NCI-H1417 (cell line): ENCODE measurements at places on chromosomes 4 and X.
A peak's percentile ranks its signal among the peaks of the same experiment; 100 is the strongest.

DNA sequence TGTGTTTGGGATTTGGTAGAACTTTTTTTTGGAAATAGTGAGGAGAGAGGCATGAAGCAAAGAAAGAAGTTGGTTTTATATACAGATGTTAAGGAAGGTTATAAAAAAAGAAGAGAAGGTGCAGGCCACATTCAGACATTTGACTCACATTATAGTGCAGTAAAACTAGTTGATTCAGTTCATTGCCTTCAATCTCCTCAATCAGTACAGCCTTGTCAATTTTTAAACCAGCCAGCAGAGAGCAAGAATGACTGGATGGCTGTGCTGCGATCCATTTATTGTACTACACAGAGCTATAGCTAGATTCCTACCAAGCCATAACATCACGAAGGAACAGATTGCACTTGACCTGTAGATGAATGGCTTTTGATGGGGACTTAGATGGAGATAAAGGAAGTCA, 79.7 kb upstream of the LSM6 start:
- DNase-seq: no peak

DNA sequence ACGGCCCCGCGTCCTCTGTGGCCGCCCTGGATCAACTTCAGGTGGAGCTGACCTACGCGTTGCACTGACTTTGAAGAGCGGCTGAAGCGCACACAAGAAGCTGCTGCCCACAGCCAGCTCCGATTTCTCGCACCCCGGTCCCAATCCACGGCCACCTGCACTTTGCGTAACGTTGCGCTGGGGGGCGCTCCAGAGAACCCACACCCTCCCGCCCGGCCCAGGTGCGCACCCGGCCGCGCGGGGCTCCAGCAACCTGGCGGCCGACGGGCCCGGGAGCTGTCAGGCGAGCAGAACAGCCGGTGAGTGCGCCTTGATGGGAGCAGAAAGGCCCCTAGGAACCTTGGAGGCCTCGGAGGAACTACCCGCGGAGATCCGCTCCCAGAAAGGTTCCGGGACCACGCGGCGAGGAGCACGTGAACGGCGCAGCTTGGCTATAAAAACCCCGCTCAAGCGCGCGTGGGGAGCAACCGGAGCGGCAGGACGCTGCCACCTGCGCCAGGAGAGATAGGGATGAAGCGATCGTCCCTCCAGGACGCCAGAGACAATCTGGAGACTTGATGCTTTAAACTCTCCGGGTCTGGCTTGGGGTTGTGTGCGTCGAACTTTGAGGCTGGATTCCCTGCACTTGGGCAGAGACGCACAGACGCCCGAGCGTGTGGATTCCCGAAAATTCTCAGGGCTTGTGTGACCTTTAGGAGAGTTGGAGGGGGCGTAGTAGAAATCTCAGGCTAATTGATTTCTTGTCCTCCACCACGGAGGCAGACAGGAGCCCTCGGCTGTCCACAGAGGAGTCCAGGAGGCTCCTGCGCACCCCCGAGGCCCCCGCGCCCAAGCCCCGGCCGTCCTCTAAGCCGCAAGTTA, 591 bp upstream of the NWD2 start:
- DNase-seq: peak; percentile 66

DNA sequence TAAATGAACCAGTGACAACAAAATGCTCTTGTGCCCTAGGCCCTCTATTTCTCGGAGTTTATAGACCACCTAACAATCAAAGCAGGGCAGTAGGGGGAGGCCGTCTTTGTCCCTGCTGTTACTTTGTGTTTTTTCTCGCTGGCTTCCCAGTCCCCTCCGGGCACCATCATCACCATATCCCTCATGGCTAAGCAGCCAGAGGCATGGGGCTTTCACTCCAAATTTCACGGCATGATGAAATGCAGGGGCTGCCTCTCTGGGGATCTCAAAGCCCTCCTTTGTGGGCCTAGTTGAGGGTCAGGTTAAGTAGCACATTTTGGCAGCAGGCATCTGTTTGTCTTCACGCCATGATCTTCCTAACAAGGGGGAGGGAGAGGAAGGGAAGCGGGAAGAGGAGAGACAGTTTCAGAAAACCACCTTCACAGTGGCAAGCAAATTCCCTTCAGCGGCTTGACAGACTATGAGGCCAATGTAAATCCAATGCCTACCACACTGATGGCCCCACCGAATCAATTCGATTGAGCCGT, 91.9 kb downstream of the ANOS1 start:
- DNase-seq: no peak

DNA sequence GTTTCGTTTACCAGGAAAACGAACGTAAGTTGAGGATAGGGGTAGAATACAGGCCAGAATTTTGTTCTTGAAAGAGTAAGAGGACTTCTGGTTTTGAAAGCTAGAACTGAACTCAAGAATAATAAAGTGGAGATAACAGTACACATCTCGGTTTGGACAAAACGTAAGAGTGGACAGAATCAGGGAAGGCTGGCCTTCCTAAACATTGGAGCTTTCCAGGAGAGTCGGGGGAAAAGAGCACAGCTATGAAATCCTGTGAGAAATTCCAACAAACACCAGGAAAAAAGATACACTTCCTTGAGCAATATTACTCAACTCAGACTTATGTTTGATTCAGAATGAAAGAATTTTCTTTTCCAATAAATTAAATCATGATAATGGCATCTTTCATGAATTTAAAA, 1.2 kb downstream of the CTSO start:
- no peak for DNase-seq

DNA sequence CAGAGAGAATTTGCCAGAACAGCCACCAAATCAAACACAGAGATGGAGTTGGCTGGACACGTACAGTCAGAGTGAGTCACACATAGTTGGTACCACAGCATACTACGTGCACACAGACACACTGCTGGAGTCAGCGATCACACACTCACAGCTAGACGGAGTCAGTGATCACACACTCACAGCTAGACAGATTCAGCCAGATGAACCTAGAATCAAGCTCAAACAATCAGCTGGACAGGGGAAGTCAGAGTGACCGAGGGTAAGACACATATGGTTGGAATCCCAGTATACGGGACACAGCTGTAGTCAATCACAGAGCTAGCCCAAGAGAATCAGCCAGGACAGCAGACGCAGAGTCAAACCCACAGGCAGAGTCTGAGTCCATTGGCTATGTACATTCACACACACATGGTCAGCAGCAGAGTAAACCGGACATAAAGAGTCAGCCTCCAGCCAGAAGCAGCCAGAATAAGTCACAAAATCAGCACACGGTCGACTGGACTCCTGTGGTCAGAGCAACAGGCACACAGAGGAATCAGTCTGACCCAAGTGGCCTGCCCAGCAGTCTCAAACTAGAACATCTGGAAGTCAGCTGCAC, 4.6 kb downstream of the SLC38A5 start:
- DNase-seq: no peak

GRCh38 chr4:75099321-75099720, 166.4 kb downstream of the PARM1 start:
- DNase-seq: peak; percentile 23

- DNase-seq: no peak
These were observed 32.3 kb downstream of the AFF1 start for GRCh38 chr4:86967073-86967472.

- DNase-seq: peak; percentile 67
These were observed 144.8 kb upstream of the TTC29 start for GRCh38 chr4:147090486-147090885.

DNA sequence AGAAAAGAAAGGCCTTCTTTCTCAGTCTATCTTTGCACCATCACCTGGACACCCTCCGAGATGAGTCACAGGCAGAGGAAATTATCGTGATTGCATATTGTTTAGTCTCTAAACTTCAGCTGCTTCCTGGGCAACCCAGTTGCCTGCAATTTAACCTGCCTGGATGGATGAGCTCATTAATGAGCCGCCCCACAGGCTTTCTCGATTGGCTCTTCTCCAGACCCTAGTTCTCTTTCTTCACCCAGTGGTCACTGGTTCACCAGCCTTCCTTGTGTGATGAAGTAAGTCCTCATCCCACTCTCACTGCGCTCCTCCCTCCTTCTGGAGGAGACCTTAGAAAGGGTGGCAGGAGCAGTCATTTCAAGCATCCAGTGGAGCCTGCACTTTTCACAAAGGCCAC, 94.4 kb downstream of the SOWAHB start:
- no peak for DNase-seq

- DNase-seq: no peak
These were observed 55.6 kb downstream of the TXK start for GRCh38 chr4:48078425-48078824.

DNA sequence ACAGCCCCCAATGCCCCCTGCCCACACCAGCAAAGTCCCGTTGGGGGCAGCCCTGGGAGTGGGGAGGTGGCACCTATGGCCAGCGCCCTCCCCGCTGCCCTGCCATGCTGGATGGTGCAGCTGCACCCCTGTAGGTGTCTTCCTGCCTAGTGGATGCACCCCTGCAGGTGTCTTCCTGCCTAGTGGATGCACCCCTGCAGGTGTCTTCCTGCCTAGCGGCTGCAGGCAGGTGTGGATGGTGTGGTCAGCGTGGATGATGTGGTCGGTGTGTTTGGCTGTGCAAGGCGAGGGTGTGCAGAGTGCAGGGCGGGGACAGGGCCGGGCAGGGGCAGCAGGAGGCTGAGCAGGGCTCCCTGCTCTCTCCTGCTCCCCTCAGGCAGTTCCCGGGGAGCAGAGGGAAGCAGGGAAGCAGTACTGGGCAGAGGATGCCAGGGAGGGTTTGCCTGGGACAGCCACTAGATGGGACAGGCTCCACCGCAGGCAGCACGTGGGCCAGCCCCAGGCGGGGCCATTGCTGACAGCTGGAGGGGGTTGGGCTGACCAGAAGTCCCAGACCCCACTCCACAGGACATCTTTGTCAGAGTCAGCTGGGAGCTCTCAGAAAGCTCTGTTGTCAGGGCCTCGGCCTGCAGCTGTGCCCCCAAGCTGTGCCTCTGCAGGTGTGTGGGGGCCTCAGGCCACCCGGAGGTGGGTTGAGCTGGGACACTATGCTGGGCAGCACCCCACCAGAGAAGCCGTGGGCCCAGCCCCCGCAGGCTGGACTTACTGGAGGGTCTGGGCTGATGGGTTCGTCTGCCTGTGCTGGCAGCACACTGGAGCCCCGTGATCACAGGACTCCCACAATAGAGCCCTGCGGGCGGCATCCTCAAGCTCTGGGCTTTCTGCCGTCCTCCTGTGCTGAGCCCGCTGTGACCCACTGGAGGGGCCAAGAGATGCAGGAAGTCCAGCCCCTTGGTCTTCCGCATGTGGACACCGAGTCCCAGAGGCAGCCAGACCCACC, 23.7 kb downstream of the DOK7 start:
- DNase-seq: peak; percentile 68

DNA sequence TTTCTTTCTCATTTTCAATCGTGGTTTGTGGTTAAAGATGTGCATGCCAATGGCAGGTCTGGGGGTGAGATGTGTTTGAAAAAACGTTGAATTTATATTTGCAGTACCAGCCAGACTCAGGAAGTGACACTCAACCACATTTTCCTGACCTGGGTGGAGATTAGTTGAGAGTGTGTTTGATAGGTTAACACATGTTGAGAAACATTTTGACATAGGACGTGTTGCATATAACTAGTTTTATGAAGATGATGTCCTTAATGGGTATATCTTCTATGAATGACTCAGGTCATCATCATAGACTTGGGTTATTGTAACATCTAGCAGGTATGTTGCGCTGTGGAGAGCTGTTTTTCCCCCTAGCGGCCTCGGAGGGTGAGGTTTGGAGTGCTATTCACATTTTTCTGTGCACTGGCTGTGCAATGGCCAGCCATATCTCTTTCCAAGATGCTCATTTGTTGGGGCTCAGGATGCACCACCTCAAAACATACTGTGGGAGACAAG, 21.7 kb upstream of the CD38 start:
- DNase-seq: no peak

DNA sequence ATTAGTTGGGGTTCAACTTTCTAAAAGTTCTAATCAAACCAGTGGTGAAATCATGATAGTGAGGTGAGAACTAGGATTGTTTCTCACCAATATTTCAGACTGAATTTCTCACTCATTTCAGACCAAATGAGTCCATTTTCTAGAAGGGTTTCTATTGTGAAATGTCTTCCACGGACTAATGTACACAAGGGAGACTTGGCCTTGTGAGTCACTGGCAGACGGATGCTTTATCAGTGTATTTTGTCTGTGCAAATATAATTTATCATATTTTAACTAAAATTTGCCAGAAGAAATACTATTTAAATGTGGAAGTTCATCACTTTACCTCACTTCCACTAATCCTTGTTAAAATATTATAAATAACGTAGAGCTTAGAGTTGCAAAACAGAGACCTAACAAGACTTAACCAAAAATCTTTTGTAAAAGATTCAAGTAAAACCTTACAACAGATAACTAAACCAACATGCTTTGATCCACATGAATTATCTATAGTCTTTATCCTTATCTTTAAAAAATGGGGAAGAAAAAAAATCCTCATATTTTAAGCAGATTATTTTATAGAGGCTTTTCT, 506.0 kb upstream of the FAM241A start:
- no peak for DNase-seq

GRCh38 chrX:43065978-43066377, 288.0 kb upstream of the PPP1R2C start:
- no peak for DNase-seq

GRCh38 chrX:133660281-133660680, 245.0 kb upstream of the GPC4 start:
- DNase-seq: no peak

DNA sequence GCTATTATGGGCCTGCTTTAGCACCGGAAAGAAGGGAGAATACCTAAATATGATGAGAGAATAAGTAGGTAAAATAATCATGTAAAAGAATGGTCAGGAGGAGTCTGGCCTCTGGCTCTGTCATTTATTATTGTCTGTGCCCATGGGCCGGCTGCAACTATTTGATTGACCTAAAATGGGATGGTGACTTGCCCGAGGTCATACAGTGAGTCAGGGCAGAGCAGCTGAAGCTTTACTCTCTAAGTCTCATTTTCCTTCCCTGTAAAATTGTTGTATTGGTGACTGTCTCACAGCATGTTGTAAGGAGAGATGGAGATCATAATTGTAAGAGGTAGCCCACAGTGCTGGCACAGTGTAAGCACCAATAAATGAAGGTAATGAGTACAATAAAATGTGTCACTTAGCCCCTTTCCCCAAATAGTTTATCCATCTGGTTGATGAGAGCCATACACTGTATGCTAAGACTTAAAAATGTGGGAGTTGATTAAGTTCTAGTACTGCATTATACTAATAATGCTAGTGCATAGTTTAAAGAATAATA, 39.6 kb downstream of the RUFY3 start:
- no peak for DNase-seq

- DNase-seq: no peak
These were observed 1.2 kb downstream of the CYBB start for GRCh38 chrX:37781081-37781480.

DNA sequence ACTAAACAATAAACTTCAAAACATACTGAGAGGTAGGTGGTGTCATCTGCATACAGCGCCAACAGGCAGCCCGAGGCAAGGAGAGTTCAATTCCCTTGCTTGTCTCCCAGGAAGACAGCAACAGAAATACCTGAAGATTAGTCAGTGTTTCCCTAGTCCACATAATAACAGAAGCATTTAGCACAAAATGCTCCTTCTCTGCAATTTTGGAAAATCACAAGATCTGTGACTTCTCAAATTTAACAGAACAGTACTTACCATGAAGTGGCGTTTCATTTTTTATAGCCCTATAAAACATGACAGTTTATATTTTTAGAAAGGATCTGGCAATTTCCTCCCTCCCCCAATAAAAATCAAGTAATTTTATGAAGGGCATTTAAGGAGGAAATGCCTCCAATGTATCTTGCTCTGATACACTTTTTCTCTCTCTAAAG, 67.1 kb upstream of the MYOZ2 start:
- no peak for DNase-seq

GRCh38 chrX:28312965-28313364, 274.3 kb upstream of the IL1RAPL1 start:
- DNase-seq: no peak
